ENCODE measurements at places on chromosomes 3 and 15.

GRCh38 chr3:108552267-108553159 lies 36.7 kb downstream of the CIP2A start:
- DNase-seq, result peak; percentile 3

DNA sequence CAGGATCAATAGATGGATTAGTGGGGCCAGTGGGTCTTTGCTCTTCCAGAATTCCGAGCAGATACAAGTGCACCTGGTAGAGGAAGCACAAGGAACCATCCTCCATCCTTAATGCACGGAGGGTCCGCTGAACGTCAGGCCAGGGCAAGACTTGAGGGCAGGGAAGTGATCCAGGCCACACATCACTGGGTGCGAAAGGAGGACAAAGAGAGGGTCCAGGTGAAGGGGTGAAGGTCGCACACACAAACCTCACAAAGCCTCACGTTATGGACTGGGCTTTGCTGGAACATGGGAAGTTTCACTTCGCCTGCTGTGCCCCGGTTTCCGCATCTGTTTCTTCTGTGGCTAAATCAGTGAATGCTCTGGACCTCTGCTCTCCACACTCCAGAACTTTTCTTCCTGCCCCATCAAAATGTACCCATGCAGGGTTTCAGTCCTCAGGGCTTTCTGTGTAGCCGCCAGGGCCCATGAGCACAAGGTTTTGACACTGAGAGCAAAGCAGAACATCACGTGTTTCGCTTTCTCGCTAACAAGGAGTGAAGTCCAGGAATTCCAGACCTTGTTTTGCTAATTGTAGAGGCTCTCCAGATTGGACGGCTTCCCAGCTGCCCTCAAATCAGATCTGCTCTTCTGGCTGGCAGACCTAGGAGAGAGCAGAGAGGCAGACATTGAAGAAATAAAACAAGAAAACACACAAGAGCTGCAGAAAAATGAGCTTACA lies 56.3 kb downstream of the KLF15 start:
- no peak for DNase-seq

- no peak for DNase-seq
Measured at GRCh38 chr3:171385086-171385485, 75.1 kb downstream of the TNIK start.

DNA sequence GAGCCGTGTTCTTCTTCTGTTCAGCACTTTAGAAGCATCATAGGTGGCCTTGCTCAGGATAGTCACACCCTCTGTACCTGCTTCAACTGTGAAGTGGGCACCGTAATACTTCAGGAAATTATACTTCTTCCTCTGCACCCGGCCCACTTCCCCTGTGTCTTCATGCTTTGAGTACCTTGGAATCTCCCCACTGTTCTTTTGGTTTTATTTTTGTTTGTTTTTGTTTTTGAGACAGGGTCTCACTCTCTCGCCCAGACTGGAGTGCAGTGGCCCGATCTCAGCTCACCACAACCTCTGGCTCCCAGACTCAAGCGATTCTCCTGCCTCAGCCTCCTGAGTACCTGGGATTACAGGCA lies 1.7 kb downstream of the P2RY14 start:
- no peak for DNase-seq

DNA sequence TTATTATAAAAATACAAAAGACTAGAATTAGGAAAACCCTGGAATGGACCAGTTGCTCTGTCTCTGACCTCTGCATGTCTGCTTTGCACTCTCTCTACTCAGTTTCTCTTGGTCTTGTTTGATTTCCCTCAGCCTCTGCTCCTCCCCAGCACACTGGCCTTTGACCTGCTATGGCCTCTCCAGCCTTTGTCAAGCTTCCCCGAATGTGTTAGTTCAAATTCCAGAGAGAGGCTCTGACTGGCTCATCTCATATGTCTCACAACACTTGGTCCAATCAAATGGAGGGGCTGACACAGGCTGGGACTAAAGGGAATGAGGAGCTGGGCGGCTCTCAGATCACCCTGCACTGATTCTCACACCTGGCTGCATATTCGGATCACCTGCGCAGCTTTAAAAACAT lies 52.4 kb upstream of the CMTM8 start:
- DNase-seq, result no peak

- DNase-seq, result no peak
Measured at GRCh38 chr3:168544097-168544957, 448.6 kb upstream of the GOLIM4 start.

GRCh38 chr15:101568821-101569555 lies 79.5 kb upstream of the PCSK6 start:
- DNase-seq, result no peak

DNA sequence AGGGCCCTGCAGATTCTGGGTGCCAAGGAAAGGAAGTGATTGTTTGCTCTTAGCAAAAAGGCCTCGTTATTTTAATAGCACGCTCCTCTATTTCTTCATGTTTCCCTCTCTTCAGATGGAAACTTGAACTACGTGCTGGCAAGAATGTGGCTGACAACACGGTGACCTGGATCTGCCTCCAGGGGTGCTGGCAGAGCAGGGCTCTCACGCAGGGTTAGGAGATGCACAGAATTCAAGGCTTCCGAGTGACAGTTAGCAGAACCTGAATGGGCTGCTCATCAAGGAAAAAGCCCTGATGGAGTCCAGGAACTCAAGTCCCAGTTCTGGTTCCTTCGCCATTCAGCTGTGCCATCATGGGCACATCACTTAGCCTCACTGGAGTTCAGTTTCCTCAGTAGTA lies 22.7 kb downstream of the CYP19A1 start:
- no peak for DNase-seq

GRCh38 chr3:20080956-20081554 lies 40.8 kb downstream of the KAT2B start:
- peak; percentile 25 for DNase-seq

DNA sequence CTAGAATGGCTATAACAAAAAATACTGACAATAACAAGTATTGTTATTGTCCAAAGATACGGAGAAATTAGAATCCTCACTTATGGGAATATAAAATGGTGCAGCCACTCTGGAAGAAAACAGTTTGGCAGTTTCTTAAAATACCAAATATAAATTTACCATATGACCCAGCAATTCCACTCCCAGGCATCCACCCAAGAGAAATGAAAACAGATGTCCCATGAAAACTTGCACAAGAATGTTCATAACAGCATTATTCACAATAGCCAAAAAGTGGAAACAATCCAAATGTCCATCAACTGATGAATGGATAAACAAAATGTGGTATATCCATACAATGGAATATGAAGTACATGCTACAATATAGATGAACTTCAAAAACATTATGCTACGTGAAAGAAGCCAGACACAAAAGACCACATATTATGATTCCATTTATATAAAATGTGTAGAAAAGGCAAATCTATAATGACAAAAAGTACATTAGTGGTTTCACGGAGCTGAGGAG lies 9.4 kb downstream of the AAGAB start:
- DNase-seq, result no peak

GRCh38 chr3:69129531-69129930 lies 7.1 kb upstream of the LMOD3 start:
- no peak for DNase-seq

DNA sequence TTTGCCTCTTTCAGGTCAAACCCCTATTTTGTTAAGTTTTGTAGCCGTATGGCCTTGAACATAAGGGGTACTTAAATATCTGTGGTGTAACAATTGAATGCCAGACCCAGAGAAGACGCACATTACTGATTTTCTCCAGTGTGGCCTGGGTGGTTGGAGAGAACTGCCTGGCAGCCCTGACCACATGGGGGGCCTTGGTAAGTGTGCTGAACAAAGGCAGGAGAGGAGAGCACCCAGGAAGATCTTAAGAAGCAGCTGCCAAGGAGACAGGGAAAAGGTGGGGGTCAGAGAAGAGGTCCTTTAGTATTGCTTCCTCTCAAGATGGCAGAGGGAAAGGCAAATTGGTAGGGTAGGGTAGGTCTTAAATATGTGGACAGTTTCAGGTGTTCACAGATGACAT lies 35.7 kb downstream of the TRANK1 start:
- no peak for DNase-seq

DNA sequence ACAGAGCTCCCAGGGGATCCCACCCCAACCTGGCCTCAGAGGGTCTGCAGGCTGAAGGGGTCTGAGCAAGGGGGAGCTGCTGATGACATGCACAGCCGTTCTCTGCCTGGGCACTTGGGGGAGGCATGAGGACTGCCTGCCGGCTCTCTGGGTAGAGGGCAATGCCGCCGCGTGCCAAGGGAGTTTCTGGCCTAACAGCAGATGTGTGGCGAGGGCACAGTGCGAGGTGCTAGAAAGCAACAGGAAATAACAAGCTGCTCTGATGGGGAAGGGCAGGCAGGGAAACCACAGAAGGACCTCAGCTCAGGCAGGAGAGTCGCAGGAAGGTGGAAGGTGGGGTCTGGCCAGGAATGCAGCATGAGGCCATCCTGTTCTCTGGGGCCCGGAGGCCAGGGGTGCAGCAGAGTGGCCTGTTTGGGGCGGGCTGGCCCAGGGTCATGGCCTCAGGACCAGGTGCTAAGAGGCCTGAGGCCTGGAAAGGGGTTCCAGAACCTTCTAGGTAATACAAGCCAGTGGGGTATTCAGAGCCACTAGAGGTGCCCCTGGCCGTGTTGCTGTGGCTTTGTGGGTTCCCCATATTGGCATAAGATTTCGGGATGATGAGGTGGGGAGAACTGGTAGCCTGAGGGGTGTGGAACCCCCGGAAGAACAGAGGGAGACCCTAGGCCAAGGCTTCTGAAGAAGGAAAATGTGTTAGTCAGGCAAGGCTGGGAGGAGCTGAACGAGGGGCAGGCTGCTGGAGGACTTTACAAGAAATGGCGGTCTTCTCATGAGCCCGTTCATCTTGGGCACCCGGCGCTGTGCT lies 41.2 kb downstream of the RGMA start:
- no peak for DNase-seq

- DNase-seq, result no peak
Measured at GRCh38 chr15:72042865-72043264, 75.1 kb downstream of the MYO9A start.

DNA sequence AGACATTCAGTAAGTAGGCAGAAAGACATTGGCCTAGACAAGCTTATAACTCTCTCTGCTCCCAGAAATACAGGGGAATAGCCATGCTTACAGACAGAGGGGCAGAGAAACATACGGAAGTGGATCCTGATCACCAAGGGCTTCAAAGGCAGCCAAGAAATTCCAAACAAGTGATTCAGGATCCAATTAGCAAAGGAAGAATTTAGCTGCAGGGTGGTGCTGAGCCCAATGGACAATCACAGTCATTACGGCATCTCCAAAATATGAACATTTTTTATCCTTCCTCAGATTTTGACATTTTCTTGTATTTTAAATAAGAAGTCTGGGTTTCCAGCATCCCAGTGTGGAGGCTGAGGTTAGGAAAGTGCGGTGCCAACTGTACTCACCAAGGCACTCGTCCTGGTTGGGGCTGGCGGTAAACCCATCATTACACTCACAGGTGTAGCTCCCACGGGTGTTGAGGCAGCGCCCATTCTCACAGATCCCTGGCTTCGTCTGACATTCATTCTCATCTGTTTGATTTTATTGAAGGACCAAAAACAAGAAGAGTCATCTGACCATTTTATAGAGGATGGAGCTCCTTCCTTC lies 96.8 kb downstream of the DUT start:
- DNase-seq, result no peak

DNA sequence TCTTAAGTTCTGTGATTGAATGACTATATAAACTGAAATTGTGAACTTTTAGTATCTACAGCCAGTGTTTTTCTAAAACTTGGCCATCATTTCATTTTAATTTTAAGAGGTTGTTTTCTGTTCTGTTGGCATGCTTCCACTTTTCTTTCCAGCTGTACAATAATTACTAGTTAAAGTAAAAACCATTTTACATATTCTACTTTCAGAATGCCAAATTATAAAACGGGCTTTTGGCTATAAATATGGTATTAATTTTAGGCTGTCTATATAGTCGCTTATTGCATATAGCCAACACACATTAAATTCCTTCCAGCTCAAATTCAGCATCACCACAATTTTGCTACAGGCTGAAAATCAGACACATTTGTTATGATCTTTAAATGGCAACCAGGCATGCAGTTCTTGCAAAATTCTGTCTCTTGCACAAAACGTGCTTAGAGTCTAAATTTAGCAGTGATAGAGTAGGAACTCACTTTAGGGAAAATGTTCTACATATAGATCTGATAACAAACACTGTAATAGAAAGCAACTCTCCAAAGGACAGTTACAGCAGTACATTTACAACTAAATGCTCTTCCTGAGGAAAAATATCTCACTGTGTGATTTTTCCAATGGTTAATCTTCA lies 81.1 kb downstream of the BTD start:
- DNase-seq, result no peak

DNA sequence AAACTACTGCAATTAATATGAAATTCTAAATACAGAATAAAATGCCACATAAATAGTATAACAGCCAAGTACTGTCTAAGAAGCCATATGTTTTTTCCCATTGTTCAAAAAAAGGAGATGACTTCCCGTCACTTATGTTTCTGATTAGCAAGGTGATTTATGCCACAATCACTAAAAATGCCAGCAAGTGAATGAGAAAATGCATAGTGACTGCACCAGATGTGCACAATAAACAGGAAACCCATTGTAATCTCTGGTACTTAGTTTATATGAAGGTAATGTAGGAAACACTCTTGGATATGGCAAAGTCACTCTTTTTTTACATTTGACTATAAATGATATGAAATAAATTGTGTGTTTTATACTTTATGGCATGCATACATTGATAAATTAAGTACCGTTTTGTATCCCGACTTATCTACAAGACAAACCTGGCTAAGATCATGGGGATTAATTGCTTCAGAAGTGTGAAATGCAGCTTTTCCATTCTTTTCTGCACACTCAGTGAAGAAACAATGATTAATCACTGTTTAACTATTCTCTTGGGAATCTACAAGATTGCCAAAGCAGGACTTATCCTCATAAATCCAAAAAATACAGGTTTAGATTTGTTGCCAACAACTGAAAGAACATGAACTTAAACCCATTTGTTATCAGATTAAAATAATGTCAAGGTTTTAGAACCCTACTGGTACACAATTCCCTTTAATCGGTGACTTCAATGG lies 164.5 kb downstream of the TBC1D5 start:
- no peak for DNase-seq

DNA sequence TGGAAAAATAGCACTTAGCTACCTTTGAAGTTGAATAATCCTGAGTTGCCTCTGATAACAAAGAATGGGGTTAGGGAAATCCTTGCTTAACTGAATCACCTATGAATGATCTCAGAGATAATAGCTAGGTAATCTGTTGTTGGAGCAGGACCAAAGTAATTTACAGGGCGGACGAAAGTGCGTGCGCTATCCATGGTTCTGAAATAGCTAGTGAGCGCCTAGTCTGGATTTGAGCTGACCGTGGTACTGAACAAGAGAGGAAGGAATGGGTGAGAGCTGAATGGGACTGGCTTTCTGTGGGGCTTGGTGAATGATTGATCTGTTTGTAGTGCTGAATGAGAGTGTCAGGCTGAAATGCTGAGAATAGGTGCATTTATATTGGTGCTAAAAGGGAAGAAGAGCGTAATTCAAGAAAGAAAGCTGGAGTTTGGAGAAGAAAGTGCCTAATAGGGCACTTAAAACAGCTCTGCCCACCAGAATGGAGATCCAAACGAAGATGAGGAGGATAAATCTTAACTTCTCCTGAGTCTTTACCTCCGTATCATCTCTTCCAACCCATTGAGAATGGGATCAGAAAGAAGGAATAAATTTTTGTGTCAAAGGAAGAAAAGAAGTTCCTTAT lies 10.1 kb downstream of the SCN10A start:
- DNase-seq, result no peak

- DNase-seq, result no peak
Measured at GRCh38 chr3:71050538-71051258, 532.8 kb downstream of the FOXP1 start.
